ENCODE measurements at places on chromosomes 4 and X.

DNA sequence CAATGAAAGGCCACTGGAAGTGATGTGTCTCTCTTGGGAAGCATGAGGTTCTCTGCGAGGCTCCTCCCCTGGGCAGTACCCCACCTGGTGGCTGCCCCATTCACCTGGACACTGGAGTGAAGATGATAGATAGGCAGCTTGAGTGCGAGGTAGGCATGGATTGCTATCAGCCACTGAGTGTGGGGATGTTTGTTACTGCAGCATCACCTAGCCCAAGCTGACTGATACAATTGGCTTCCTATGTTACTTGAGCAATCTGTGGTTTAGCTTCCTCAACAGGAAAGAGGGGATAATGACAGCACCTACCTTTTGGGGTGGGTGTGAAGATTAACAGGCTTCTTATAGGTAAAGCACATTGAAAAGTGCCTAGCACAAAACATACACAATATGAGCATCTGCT is 30.8 kb downstream of the ADRA2C start:
- no peak for DNase-seq

GRCh38 chrX:143669395-143669794 is 33.5 kb upstream of the SLITRK4 start:
- no peak for DNase-seq

DNA sequence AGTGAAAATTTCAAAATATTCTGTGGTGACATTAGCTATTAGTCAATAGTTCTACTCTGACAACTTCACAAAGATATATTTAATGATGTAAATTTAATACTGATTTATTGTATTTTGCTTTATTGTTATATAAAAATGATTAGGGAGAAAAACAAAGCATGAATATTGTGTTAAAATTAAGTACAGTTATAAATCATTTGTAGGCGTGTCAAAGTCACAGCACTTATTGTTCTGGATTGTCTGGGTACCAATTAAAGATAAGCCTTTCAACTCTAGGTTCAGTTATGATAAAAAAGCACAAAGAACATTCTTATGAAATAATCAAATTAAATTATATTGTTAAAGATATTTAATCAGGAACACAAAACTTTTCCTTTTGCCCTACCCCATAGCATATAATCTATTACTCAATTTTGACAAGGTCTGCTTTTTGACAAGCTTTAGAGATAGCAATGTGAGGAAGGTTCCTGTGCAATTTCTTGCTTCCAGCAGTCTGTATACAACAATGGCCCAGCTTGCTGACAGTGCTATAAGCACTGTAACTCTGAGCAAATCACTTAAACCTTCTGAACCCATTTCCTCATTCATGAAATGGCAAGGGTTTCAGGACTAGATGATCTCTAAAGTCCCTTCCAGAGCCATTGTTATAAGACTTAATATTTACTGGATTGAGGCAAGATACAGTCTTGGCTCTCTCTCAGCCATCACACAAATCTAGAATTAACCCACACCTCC is 910.3 kb upstream of the LCORL start:
- no peak for DNase-seq

GRCh38 chrX:98448524-98448923 is 1564.8 kb downstream of the RPA4 start:
- DNase-seq = no peak

DNA sequence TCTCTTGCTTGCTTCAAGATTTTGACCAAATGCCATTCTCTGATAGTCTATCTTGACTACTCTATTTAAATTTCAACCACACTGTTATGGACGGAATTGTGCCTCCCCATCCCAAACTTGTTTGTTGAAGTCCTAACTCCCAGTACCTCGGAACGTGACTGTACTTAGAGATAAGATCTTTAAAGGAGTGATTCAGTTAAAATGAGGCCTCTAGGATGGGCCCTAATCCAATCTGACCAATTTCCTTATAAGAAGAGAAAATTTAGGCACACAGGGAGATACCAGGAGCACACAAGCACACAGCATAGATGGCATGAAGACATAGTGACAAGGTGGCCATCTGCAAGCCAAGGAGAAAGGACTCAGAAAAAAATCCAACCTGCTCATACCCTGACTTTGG is 269.9 kb downstream of the KCNIP4 start:
- DNase-seq = no peak

- DNase-seq = no peak
These were observed 759.6 kb downstream of the RAB28 start for GRCh38 chr4:12724510-12724909.

DNA sequence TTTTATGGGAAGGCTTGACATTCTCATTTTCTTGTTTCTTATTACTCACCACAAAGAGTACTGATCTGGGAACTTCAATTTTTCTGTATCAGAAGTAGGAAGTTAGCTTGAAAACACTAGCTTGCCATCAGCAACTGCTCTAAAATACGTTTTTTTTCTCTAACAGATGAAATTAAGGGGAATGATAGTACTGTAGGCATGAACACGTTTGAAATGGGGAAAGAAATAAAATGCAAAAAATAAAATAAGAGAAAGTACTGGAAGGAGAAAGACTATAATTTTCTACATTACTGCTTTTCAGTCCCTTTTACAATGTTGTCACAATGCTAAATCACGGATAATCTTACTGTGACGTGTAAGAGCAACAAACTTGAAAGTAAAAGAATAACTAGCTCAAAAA is 1.5 kb downstream of the RADX start:
- no peak for DNase-seq

- no peak for DNase-seq
These were observed 26.3 kb upstream of the PRSS48 start for GRCh38 chr4:151250706-151251105.

GRCh38 chrX:1159548-1159947 is 52.9 kb downstream of the CRLF2 start:
- DNase-seq = no peak

DNA sequence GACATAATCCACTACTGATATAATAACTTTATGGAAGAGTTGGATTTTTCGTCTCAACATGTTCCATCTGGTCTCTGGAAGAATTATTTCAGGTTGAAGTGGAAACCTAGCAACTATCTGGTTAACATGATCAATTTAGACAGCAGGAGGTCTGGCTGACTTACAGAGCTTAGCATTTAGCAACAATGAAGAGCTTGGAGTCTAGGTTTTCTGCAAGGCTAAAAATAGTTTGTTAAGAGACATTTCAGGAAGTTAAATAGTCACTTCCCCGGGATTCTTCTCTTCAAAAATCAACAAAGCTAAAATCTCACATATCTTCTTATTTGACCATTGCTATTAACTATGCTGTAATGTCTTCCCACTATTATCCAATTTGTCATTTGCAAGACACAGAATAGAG is 418.6 kb upstream of the DIPK2B start:
- DNase-seq = peak; percentile 29

All from AG09309 (cell line).